ENCODE measurements at places on chromosomes 2 and 18.

DNA sequence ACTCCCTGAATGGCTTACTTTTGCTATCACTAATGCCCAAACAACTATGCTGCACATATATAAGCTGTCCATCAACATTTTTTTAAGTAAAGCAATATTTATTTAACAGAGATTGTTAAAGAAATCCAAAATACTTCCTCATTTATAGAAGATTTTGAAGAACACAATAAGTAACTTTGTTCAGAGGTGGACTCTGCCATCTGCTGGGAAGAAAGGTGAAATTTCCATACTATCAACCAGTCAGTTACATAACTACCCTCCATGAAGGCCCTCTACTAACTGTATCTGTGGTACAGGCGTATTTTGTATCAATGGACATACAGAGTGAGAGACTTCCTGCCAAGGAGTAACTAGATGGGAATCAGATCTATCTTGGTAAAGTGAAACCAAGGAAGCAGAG is 106.0 kb downstream of the DTNB start:
- peak; percentile 28 for DNase-seq

GRCh38 chr2:1923541-1923940 is 179.2 kb upstream of the PXDN start:
- no peak for DNase-seq

DNA sequence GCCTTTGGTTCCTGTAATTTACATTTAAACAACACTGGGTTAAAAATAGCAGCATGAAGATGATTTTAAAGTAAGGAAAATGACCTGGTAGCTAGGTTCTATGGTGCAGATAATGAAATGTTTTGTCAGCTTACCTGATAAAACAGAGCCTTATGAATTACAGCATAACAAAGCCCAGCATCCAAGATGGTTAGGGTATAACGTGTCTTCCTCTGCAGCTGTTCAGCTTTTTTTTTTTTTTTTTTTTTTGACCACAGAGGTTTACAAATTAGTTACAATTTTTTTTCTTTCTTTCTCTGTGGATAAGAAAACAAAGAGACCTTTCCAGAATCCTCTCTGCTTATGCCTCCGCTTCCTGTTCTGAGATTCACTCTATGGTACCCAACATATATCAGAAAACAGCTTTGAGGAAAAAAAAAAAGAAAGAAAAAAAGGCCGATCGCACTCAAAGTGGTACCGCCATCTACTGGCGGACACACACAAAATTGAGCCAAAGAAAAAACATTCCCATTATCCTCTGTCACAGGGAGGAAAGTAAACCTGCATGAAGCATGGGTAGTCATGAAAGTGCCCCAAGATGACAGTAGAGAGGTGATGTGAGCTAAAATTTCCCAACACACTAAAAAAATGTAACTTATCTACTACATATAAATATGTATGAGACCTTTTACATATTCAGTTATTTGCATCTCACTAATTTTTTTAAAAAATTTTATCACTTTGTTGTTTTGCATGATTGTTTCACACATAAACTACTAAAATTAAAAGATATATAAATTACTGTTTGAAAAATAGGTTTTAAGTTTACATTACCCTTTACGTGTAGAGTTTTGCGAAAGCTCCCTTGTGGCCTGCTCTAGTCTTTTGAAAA is at the start of gene SCN3A:
TSS of gene SCN3A (minus strand) at position 362 of the 871 bp plus-strand sequence. CDS start 27,656 bp downstream, outside the sequence.
- peak; percentile 46 for DNase-seq

DNA sequence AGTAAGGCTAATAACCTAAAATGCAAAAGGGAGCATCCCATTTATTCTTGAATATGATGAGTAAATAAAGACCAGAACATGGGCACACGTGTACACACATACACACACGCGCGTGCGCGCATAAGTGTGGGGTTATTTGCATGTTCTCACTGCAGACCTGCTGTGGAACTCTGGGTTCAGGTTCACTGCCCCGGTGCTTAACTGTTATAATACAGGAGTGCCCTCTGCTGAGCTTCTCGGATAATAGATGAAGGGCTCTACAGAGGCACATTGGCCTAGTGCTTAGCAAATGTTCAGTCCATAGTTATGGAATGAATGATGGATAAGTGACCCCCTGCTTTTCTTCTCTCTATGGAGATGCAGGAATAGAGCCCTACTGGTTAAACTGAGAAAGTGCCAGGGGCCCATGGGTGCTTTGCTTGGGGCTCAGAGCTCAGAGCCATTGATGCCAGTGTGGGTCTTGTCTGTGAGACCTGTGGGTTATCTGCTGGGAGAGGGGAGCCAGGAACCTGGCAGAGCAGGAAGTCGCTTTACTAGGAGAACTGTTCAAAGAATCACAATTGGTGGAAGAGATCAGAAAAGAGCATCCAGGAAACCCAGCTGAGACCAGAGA is 3.6 kb upstream of the ARL4C start:
- DNase-seq = peak; percentile 21

GRCh38 chr2:197700960-197701359 is 4.2 kb upstream of the MARS2 start:
- no peak for DNase-seq

DNA sequence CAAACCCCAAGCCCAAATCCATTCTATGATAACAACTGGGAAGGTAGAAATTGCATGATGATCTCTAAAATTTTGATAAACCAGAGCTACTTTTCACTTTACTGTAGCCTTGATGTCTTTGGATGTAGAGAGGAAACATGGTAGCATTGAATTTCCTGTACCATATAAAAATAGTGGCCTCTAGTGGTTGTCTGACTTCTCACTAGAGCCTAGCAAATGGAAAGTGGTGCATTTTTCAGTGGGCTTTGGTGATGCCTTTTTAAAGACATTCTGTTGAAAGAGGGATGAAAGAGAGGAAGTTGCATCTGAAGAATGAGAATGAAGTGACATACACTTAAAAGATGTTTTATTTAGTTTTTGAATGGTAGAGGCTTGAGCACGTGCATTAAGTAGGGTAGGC is 662.2 kb downstream of the XIRP2 start:
- DNase-seq = peak; percentile 8

GRCh38 chr18:63454497-63454896 is 22.3 kb upstream of the SERPINB5 start:
- DNase-seq = no peak

DNA sequence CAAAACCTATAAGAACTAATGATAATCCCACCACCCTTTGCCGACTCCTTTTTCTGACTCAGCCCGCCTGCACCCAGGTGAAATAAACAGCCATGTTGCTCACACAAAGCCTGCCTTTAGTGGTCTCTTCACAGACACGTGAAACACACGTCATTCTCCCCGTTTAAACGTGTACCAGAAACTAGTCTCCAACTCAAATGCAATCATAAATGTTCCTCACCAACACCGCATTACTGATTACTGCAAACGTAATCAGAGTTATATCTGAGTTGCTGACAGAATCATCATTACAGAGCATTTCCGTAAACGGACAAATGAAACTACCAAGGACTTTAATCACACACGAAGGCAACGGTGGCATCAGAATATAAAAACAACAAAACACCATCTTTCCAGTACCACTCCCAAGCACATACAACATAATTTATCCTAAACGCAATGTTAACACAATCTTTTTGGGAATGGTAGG is 1.9 kb downstream of the CLK1 start:
- no peak for DNase-seq

- DNase-seq = no peak
Observed at GRCh38 chr2:161421686-161422085, 5.6 kb downstream of the TBR1 start.

DNA sequence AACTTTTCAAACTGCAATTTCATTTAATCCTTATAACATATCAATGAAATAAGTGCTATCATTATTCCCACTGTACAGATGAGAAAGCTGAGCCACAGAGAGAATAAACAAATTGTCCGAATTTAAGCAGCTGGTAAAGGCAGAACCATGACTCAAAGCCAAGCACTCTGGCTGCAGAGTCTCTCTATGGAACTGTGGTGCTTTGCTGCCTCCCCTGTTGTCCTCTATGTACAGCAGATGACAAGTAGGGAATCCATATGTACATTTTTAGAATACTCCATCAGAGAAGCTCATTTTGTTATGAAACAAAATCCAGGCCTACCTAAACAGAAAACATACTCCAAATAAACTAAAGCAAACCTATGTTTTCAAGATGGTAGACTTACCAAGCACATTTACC is 45.1 kb downstream of the FARSB start:
- DNase-seq = no peak

GRCh38 chr2:86185517-86186212 is 9.6 kb downstream of the IMMT start:
- no peak for DNase-seq

DNA sequence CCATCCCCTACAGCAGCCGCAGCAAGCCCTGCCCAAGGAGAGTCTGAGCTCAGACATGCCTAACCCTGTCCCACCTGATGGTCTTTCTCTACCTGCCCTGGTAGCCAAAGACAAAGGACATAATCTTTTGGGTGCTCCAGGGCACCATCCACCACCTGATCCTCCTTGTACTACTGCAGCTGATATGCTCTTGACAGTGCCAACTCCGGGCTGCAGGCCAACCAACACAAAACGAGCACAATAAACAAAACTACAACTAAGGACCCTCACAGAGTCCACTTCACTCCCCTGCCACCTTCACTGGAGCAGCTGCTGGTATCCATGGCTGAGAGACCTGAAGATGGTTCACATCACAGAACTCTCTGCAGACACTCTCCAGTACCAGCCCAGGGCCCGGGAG is 106.3 kb downstream of the GRB14 start:
- DNase-seq = no peak

GRCh38 chr2:67641312-67642045 is 244.3 kb downstream of the ETAA1 start:
- no peak for DNase-seq

GRCh38 chr2:7468448-7468828 is 551.2 kb downstream of the RNF144A start:
- DNase-seq = no peak

- DNase-seq = no peak
Observed at GRCh38 chr2:21043744-21044532, at the start of gene APOB. APOB (minus strand) TSS chr2:21044073; CDS start chr2:21043945, 128 bp downstream.

DNA sequence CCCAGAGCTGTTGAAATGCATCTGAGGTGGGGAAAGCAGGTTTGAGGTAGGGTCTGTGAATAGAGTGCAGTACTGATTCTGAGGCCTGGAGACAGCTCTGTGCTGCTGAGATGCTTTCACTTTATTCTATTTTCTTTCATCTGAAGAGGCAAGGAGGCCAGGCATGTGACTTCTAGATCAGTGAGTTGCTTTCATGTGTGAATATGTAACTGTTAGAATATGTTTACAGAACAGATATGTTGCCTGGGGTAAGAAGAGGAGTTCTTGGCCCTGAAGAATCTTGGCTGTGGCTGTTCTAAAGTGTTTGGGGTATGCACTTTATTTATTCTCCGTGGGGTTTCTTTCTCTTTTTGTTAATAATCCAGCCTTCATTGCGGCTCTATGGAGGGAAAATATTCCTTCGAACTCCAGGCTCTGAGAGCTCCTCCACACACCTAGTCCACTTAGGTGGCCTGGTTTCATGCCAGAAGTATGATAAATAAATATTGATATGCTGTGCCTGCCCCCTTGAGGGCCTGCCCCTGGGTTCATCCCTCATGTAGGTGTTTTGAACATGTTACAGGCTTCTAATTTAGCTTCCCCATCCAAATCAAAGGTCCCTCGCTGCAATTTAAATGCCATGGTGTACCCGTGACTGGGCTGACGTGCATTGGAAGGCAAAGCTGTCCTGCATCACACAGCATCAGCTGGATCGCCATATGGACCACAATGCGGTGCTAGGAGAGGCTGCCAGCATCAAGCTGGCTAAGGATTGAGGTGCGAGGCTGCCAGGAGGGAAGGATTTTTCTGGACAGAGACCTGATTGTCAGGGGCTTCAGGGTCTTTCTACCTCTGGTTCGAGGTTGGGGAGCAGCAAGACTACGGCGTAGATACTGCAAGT is 102.9 kb downstream of the PRKCE start:
- no peak for DNase-seq

DNA sequence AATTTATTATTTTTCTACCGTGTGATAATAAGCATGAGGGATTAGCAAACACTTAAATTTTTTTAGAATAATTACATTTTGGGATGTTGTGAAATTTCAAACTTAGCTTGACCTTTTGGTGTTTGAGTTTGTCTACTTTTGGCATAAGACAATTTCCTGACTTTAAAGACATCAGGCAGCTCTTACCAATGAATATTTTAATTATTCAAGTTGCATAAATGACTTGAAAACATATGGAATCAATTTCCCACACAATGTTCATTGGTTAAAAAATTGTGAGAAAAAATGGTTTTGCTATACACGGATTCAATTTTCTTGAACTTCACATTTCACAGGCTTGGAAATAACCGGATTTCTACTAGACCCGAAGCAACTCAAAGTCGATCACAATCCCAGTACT is 243.4 kb downstream of the IKZF2 start:
- no peak for DNase-seq

DNA sequence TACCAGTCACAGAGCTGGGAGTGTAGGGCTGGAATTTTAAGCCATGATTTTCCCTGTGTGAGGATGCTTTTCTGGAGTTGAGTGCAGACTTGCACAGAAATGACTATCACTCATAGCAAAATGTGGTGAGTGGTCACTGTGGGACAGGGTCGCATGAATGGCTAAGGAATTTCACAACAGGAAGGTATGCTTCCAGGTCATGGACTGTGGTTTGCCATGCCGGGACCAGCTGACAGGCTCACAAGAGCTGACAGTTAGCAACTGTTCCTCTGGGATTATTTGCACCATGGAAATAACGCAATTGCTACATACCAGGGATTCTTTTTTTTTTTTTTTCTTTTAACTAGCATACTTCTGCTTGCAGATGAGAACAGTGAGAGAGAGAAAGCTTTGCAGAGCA is 3.8 kb upstream of the UXS1 start:
- no peak for DNase-seq

DNA sequence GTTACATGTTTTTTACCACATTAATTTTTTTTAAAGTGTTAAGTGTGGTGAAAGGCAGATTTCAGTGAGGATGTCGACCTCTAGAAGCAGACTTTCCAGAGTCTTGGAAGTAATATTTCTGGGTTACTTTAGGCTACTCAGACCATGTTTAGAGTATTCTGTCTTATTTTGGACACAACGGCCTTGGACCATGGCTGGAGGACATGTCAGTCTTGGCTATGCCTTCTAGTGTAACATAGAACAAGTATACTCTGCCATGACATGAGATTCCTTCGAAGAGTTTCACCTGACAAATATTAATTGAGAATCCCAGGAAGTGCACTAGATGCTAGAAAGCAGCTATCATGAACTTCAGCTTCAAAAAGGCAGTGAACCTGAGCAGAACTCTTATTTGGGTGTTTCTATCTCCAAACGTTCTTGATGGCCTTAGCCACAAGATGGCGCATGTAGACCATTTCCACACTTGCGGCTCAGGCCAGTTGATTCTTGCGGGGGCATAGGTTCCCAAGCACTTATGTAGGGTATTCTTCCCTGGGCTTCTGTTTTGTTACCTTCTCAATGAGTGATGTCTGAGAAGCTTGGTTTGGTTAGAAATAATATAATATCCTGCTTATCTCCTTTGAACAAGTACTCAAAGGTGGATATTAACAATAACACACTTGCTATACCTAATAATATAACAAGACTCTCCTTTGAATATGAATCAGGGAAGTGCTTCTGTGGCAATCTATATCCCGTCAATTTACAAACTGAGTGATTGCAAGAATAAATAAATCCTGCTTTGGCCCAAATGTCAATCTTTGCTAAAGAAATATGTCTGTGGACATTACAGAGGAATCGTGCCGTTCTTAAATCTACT is 62.0 kb downstream of the CACNB4 start:
- peak; percentile 76 for DNase-seq

Data from HEK293T (cell line).